ENCODE measurements at places on chromosomes 1 and 21. TPM values are rescaled to one million over a fixed set of nuclear protein-coding genes. Genes with fewer than 3 reads are reported as not detected.

DNA sequence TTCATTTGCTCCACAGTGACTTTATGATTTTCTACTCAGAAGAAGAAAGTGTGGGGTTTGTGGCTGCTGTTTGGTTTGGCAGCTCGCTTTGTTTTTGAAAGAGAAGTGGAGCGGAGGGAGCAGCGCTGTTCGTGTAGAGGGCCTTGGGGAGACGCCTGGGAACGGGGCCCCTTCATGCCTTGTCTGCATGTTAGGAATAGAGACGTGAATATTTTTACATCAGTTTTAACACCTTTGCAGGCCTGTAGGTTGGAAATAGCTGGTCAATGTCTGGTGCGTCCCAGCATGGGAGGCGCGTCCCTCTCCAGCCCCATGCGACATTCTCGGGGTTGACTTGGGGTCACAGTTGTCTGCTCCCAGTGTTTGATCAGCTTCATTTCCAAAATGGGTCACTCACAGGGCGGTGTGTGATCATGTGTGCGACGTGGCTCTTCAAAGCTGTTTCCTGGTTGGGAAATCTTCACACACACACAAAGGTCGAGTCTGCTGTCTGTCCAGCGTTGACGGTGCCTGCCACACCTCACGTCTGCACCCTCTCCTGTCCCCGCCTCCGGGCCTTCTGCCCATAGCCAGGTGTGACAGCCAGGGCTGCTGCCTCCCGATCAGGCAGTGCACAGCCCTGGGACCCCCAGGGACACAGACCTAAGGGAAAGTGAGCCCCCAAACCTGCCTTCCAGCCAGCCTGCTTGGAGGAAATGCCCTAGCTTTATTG, 149.2 kb downstream of the PSMG1 start:
- peak; percentile 64 for DNase-seq

DNA sequence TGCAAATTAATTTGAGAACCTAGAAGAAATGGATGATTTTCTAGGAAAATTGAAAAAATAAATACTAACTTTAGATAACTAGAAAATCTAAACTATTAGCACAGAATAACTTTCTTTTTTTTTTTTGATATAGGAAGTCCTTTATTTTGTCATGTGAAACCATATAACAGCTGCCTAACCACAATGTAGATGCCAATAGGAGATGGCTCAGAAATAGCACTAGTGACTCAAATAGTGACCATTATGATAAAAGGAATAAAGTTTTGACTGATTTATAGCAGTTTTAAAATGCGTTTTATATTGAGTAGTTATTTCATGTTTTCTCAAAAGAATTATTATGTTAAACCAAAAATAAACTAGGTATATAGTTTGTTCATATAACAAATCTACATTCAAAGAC, 158.0 kb upstream of the CACYBP start:
- no peak for DNase-seq

GRCh38 chr1:205970486-205970885, 27.2 kb upstream of the SLC26A9 start:
- no peak for DNase-seq

DNA sequence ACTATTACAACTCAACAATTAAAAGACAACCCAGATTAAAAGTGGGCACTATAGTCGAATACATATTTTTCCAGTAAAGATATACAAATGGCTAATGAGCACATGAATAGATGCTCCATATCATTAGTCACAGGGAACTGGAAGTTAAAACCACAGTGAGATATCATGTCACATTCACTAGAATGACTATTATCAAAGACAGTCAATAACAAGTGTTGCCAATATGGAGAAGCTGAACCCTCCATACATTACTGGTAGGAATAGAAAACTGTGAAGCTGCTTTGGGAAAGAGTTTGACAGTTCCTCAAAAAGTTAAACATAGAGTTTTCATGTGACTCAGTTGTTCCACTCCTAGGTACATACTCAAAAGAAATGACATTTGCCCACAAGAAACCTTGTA, 30.6 kb upstream of the MRPS6 start:
- DNase-seq = no peak

Gene PRRC2C
- polyA plus RNA-seq = 41.9 TPM

GRCh38 chr1:232428036-232428645, 201.8 kb downstream of the SIPA1L2 start:
- DNase-seq = no peak

DNA sequence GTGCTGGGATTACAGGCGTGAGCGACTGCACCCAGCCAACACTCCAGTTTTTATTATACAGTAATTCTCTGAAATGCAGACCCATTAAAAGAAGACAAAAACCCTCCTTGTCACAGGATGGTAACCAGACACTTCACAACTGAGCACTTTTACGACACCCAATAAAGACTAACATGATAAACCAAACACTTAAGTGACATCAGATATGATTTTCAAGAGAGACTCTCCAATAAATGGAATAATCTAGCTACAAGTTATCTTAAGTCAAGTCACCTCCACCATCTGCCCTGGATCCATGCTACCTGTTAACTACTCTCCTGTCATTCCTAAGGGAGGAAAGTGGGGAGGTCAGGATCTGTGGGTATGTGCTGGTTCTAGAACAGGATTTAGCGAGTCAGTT, 5.6 kb downstream of the GNG12 start:
- no peak for DNase-seq

DNA sequence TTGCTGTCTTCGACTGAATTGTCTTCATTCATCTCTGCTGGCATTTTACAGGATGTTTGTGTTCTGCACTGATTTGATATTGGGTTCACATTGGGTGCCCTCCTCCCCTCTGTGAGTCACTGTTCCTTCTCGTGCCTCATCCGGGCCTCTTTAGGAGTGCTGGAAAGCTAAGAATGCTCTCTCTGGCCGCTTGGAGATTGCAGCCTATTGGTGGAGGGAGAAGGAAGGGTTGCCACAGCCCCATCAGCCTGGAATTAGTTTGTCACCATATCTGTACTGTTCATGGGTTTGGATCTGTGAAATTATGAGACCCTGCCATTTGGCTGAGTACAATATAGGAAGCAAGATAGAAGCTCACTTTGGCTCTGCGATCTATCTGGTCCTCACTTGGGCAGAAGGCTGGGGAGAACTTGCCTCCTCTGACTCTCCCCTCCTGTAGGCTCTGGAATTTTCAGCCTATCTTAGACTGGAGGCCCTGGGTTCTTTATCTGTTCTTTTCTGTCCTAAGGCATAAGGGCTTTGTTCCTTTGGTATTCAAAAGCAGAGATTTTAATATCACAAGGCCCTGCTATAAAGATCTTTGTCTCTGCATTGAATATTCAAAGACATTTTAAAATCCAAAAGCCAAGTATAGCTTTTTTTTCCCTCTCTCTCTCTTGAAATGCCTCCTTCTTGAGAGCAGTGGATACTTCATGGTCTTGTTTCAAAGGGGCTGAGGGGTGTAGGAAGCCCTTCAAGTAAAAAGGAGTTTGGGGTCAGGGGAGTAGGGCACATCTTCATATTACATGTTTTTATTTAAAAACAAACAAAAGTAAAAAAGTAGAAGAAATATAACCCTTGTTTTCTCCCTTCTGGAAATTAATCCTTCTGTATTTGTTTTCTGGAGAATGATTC, 347.9 kb downstream of the ZP4 start:
- DNase-seq = no peak

DNA sequence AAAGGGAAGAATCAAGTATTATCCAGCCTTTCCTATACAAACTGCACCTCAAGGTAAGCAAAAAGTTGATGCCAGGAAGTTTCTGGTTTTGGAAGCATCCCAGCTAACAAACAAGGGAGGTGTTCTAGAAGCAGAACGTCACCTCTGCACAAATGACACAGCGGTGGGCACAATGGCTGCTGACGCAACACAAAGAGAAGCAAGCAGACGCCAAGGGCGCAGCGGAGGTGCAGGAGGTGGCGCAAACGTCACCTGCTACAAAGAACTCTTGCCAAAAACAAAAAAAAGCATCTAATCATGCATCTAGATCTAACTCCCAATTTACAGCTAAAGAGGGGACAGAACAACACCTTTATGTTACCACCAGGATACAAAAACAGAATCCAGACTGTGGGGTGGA, 88.5 kb downstream of the NPHP4 start:
- DNase-seq = no peak

DNA sequence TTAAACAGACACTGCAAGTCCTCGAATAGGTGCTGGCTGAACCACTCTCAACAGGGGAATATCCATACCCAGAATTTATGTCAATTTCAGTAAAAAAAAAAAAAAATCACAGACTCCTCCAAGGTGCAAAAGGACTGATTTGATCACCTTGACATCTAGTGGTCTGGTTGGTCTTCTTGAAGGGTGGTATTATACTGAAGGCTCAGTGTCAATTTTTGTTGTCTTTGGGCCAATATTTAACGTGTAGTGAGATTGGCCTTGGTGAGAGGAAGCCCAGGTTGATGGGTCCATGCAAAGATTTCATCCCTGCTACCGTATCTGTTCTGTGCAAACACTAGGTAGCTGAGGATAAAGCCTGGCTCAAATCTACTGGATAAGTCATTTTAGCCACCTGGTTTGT, 4.0 kb upstream of the GBP5 start:
- no peak for DNase-seq

DNA sequence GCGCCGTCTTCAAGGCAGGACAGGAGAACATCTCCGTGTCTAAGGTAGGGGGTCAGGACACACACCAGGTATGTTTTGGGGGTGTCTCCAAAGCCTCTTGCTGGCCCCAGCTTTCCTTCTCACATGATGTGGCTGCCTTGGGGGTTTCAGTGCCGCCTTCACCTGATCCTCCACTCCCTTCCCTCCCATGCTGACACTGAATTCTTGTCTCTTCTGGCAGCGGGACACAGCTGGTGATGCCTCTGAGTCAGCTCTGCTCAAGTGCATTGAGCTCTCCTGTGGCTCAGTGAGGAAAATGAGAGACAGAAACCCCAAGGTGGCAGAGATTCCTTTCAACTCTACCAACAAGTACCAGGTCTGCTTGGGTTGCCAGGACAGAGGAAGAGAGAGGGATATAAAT, 13.5 kb downstream of the ATP1A2 start:
- DNase-seq = no peak

DNA sequence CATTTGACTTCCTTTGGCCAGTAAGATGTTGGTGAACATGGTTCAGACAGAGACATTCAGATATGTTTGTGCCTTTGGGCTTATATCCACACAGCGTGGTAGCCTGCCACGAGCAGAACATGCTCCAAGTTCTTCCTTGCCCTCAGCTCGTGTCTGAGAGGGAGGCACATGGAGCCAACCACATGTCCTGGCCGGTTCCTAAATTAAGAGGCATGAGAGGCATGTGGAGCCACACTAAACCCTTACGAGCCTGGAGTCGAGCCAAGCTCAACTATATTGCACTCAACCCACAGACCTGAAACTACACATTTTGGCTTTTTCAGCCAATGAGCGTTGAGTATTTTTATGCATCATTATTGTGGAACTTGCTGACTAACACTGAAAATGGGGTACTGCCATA, 133.7 kb upstream of the KCNK1 start:
- no peak for DNase-seq

DNA sequence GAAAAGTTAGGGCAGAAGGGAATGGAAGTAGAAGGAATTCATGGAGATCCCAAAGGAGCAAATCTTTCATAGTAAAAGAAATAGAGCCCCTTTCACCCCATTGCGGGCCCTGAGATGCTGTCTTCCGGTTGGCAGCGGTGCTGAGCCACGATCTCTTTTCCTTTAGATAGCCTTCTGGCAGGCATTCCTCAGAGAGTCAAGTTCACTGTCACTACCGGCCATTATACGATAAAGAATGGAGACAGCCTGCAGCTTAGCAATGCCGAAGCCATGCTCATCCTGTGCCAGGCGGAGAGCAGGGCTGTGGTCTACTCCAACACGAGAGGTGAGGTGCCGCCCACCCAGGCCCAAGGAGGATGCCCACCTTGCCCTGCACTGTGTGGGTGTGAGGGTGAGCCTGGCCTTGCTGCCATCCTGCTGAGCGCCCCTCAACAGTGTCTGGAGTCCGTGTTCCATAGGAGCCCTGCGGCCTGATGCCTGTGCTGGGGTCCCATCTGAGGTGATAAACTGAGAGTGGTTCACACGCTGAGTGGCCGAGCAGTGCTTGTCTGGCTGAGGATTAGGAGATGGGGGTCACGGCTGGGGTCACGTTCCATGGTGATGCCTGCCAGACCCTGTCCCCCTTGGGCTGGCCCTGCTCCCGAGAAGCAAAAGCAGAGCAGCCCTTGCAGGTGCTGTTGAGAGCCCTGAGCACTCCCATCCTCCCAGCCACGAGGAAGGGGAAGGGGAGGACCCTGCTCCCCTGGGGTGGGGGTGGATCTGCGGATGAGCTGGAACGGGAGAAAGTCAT, 20.4 kb upstream of the PWP2 start:
- DNase-seq = no peak

DNA sequence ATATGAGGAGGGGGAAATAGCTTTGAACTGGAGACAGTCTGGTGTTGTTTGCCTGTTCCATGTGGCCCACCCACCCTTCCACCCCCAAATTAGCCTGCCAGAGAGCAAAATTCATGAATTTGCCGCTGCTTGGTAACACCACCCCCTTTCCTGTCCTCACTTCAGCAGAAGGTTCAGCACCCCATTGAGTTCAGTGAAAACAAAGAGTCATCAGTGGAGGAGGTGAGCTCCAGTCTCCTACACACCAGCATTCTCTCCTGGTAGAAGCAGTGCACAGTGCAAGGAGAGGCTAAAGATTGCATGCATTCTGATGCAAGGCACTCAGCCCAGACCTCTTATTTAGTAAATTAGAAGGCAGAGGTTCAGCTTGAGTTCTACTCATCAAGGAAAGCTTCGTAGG, 99.7 kb upstream of the DYNLT5 start:
- no peak for DNase-seq

Gene RALGPS2
- polyA plus RNA-seq = 12.5 TPM

DNA sequence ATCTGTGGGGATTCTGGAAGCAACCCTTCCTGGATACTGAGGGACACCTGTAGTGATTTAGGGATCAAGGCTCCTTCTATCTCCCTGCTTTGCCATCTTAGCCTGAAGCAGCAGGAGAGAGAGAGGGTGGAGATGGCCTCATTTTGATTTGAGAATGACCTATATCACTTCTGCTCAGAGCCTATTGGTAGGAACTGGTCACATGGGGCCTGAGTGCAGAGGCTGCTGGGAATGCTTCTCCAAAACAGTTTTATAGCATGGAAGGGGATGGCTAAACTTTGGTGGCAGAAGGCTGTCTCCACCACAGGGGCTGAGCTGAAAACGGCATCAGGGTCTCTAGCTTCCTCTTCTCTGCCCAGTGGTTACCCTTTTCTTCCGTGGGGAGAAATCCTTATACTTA, 105.8 kb downstream of the TBX19 start:
- DNase-seq = no peak

DNA sequence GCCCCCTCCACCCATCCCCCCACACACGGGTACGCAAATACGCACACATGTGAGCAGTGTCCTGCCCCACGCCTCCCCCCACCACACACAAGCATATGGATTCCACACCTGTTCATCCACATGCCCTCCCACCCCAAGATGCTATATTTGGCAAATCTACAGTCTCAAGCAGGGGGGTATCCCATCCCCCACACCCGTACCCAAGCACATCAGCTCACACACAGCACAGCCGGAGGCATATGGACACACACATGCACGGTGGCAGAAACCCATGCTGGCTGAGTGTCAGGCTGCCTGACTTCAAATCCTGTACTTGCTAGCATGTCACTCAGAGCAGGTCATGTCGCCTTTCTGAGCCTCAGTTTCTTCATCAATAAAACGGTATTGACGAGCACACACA, 10.6 kb downstream of the COL16A1 start:
- DNase-seq = no peak
